ENCODE measurements at places on chromosomes 2 and 18.

DNA sequence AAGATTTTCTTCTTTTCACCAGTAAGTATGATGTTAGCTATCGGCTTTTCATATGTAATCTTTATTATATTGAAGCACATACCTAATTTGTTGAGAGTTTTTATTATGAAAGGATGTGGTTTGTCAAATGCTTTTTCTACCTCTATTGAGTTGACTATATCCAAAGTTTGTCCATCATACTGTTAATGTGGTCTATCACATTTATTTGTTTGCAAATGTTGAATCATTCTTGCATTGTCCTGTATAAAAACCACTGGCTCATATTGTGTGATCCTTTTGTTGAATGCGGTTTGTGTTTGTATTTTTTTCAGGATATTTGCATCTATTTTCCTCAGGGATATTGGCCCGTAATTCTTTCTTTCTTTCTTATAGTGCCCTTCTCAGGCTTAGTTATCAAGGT, 675.5 kb downstream of the NUP35 start:
- DNase-seq: no peak

GRCh38 chr2:241034490-241035141, 36.2 kb downstream of the SNED1 start:
- no peak for DNase-seq

DNA sequence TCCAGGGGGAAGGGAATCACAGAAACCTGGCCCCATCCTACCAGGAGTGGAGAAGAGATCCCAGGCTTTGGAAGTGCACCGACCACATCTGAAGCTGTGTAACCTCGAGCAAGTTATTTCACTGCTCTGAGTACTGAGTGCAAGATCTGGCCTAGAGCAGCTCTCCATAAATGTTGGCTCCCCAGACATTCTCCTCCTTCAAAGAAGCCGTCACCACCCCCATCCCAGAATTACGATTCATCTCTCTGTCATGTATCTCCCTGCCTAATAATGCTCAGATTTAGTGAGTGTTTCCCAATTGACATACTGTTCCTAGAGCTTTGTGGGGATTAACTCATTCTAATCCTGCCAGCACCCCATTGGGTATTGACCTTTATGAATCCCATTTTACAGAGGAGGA, 51.7 kb downstream of the TNS1 start:
- DNase-seq: no peak

DNA sequence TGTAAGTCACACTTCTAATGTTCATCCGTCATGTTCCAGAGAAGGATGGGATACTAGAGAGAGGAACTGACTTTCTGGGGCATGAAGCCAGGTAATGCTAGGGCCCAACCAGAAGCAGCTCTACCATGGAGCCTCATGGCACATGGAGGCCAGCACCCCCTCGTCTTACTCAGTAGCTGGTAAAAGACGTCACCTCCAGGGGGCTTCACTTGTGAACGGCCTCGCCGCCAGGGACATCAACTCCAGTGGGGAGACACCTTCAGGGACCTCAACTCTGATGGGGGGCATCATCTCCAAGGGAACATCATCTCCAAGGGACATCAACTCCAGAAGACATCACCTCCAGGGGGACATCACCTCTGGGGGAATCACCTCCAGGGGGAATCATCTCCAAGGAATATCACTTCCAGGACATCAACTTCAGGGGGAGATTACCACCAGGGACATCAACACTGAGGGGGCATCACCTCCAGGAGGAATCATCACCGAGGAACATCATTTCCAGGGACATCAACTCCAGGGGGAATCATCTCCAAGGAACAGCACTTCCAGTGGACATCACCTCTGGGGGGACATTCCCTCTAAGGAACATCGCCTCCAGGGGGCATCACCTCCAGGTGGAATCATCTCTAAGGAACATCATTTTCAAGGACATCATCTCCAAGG, 168.4 kb downstream of the NDUFA10 start:
- DNase-seq: no peak

DNA sequence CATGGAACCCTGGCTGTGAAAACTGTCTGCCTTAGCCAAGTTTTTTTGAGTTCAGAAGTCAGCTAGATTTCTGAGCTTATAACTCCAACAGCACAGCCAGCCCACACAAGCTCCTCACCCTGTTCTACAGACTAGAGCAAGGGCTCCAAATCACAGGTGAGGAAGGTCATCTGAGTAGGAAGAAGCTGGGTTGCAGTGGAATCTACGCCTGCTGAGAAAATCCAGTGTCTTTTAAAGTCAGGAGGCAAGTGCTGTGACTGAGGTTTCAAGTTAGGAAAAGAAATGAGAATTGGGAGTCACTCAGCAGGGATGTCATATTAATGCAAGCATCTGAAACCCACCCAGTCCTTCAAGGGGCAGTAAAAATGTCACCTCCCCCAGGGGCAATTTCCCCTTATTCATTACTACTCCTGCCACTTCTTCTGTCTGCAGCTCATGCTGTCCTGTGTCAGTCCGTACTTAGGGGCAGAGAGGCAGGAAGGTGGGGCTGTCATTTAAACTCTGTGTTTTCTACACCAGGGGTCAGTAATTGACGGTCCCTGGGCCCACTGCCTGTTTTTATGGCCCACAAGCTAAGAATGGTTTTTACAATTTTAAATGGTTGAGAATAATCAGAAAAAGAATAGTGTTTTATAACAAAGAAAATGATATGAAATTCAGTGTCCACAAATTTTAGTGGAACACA, 551.1 kb downstream of the BCL11A start:
- DNase-seq: no peak

DNA sequence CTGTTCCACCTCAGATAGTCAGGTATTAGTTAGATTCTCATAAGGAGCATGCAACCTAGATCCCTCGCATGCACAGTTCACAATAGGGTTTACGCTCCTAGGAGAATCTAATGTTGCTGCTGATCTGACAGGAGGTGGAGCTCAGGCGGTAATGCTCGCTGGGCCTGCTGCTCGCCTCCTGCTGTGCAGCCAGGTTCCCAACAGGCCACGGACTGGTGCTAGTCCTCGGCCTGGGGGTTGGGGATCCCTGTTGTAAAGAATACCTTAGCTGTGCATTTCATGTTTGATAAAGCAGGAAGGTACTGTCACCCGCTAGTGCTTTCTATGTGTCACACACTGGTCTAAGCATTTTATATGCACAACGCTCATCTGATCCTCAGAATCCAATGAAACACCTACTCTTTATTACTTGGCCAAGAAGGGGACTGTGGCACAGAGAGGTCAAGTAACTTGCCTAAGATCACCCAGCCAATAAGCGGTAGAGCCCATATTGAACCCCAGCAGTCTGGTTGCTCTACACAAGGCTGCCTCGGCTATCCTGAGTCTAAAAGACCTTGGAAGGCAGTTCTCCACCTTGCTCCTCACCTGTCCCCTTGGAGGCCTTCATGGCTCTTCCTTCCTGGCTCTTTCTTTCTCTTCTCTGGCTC, 35.8 kb downstream of the SLC4A3 start:
- no peak for DNase-seq

GRCh38 chr2:235864733-235865515, 303.3 kb downstream of the GBX2 start:
- no peak for DNase-seq

- DNase-seq: no peak
Observed at GRCh38 chr2:70143314-70144150, 47.3 kb downstream of the C2orf42 start.

DNA sequence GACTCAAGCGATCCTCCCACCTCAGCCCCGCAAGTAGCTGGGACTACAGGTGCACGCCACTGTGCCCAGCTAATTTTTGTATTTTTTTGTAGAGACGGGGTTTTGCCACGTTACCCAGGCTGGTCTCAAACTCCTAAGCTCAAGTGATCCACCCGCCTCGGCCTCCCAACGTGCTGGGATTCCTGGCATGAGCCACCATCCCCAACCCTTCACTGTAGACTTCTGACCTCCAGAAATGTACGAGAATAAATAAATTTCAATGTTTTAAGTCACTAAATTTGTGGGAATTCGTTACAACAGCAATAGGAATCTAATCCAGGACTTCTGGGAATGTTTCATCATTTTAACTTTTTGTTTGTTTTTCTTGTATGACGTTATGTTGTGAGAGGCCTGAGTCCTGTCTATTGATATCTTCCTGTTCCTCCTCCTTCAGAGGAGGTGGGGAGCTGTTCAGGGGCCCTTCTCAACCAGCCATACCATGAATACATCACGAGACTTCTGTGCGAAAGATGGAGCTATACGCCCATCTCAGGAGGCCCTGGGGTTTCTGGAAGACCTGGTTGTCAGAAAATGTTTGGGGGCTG, 40.0 kb downstream of the TEX44 start:
- DNase-seq: no peak

DNA sequence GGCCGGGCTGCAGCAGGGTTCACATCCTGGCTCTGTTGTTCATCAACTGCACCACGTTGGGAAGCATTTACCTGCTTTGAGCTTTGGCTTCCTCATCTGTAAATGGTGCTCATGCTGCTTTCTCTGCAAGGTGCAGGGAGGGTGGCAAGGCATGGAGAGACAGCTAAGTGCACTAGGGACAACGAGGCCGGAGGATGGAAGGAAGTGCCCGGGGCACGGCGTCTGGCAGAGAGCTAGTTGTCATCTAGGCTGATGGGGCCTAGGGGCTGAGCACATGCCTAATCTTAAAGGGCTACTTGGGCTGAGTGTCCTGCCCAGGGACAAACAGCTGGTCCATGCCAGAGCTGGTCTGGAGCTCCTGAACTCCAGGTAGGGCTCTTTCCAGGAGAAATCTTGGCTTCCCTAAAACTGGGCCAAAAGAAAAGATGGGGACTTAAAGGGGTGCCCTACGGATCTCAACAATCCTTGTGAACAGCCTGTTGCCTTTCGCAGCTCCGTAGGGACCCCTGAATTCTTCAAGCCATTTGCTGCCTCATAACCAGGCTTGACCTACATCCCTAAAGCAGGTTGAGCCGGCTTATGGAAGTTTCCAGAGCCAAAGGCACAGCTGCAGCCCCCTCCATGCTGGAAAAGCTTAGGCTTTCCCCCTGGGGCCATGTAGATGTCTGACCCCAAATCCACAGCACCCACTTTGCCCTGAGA, 130.8 kb downstream of the SMAD7 start:
- no peak for DNase-seq

DNA sequence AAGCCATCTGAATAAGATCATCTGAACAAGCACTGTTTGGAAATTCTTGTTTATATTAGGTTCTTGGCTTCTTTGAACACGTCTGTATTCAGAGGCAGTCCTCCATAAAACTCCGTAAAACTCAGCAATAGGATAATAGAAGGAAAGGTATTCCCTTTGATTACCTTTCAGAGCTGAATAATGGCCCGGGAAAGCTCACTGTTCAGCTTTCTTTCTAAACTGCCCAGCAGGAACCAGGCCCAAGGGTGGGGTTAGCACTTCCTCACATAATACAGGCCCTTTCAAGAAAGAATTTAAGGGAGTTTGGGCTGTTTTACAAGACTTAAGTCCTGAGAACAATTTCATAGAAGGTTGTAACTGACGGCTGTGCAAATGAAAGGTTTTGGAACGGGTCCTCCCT, 72.2 kb upstream of the PHLPP1 start:
- DNase-seq: no peak

DNA sequence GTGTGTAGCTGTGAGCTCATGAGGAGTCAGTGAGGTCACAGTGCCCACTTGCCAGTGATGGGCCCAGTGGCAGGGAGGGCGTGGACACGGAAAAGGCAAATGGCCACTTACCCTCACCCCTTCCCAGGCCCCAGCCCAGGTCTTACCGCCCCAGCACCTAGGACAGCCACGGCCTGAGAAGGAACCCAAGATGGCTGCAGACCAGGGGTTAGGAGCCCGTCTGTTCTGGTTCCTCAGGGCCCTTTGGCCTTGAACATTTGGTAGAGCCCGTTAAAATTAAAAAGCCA, 74.1 kb downstream of the EMX1 start:
- DNase-seq: no peak

GRCh38 chr2:41068740-41069139, 616.9 kb upstream of the SLC8A1 start:
- no peak for DNase-seq

DNA sequence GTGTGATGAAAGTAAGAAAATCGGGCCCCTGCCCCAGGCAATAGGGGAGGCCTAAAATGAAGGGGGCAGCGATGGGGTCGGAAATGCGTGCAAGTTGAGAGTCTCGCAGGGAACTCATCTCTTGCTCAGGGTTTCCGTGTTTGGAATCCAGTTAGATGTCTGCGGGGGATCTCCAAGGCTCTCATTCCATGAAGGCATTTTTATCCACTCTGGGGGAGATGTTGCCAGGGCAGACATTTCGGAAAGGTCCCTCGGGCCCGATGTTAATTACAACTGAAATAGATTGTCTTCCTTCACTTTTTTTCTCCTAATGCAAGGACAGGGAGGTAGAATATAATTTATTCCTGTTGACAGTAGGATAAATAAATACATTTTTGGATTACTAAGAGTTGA, 12.8 kb upstream of the SKOR2 start:
- DNase-seq: no peak

GRCh38 chr18:57716549-57716948, 86.6 kb downstream of the ATP8B1 start:
- DNase-seq: no peak

DNA sequence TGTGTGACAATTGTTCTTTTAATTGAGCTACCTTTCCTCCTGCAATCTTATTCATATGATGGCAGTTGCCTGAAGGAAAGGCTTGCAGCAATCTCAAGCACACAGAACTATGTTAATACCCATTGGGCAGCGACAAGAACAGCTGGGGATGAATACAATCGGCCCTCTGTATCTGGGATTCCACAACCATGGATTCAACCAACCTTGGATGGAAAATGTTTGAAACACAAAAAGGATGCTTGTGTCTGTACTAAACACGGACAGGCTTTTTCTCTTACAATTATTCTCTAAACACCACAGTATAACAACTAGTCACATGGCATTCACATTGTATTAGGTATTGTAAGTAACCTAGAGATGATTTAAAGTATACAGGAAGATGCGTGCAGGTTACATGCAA, 256.1 kb upstream of the SIX2 start:
- no peak for DNase-seq

DNA sequence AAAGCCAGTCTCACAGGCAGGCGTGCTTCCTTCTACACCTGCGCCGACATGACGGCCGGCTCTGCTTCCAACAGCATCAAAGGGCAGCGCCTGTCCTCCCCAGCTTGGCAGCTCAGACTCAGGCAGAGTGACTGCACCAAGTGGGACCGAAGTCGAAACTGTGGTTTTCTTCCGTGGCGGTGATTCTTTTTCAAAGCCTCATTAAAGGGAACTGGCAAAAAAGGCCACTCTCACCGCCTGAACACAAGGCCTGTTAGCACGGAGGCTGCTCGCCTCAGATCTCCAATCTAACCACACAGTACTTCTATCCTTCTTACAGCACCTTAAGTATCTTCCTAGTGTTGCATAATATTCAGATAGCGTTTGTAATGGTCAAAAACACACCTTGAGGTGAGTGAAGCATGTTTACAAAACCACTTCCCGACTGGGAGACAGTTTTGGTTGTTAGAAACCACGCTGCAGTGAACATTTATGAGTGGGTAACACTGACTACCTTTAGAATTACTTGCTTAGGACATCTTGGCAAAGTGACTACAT, 236.4 kb downstream of the HDAC4 start:
- DNase-seq: no peak

GRCh38 chr18:35513181-35513936, 15.6 kb upstream of the INO80C start:
- no peak for DNase-seq

Data from NCI-H1694 treated with DMSO at 0.1 percent for 48 hours (cell line).